ENCODE measurements at places on chromosomes 11 and 22. TPM values are rescaled to one million over a fixed set of nuclear protein-coding genes. Genes with fewer than 3 reads are reported as not detected.

EXPH5 gene
- total RNA-seq: 0.27 TPM

LTO1 gene
- total RNA-seq: 52.5 TPM

DNA sequence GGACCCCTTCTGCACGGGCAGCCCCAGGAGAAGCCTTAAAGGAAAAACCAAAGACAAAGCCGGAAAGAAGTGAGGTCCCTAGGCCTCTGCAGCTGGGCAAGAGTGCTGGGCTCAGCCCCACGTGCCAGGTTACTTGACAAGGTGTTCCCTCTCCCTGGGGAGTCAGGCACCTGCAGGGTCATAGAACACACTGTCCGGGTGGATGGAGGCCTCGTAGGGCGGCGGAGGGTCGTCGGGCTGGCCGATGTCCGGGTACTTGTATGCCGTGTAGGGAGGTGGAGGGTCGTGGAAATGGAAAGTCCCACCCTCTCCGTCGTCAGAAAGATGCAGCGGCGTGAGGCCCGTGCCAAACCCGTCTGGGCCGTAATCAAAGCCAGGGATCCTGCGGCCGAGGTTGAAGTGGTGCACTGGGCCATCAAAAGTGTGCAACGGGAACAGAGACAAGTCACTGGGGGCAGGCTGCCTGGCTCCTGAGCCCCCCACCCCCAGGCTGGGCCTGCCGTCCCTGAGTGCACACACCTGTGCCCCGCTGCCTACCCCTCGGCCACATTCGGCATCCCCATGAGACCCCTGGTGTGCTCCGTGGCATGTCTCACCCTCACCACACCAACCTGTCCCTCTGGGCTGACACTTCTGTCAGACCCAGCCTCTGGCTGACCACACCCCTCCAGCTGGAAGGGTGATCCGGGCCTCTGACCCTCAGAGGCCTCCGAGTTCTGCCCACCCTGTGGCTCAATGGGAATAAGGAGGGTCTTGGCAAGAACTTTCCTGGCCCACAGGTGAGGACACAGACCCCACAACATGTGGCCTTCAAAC lies 81.1 kb downstream of the DGCR2 start:
- DNase-seq: no peak

GRCh38 chr11:73258104-73259035 lies 13.8 kb upstream of the P2RY6 start:
- no peak for DNase-seq

GRCh38 chr11:10544491-10545465 lies 3.8 kb upstream of the RNF141 start:
- DNase-seq: peak; percentile 31

DNA sequence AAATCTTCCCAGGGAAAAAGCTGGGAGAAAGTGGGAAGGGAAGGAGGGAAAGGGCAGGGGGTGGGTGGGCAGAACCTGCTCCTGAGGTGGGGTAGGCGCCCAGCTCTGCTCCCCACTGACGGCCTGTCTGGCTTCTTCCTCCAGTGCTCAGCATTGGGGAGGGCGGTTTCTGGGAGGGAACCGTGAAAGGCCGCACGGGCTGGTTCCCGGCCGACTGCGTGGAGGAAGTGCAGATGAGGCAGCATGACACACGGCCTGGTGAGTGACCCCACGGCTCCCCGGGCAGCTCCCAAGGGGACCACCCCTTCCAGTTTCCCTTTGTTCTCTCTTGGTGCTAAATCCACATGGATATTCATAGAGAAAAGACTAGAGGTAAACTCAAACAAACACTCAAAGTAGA lies 25.9 kb downstream of the SHANK3 start:
- DNase-seq: no peak
